PC-9 (cell line): ENCODE measurements at places on chromosomes 2 and 18. TPM values are rescaled to one million over a fixed set of nuclear protein-coding genes. Genes with fewer than 3 reads are reported as not detected.

Gene MAP2
- total RNA-seq, result 67.7 and 71.1 TPM in 2 replicates

Gene ZNF532
- 19.1 and 21.1 TPM in 2 replicates for total RNA-seq

Gene KCNK3
- total RNA-seq, result 0.08 TPM in 1 of 2 replicates, not detected in the other

DNA sequence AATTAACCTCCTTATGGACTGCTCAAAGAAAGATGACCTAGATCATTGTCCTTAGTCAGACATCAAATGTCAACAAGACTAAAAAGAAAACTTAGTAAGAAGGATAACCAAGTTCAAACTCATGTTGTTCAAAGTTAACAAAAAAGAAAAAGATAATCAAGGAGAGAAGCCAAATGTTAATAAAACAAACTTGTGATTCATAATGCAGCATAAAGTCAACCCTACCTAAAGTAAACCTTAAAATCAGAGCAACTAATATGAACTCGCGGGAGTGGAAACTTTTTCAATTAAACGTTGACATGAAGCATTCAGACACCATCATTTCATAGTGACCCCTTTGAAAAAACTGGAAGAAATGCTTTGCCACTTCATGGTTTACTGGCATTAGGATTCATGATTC lies 52.9 kb downstream of the DNER start:
- H3K36me3 ChIP-seq, result no peaks in the 10 kb centered on the region
- H3K27ac ChIP-seq, result no peak overlapping the region
- no peak overlapping the region for H3K4me3 ChIP-seq
- H3K27me3 ChIP-seq, result no peaks in the 10 kb centered on the region
- H3K4me1 ChIP-seq, result no peaks in the 10 kb centered on the region
- no peak for DNase-seq

DNA sequence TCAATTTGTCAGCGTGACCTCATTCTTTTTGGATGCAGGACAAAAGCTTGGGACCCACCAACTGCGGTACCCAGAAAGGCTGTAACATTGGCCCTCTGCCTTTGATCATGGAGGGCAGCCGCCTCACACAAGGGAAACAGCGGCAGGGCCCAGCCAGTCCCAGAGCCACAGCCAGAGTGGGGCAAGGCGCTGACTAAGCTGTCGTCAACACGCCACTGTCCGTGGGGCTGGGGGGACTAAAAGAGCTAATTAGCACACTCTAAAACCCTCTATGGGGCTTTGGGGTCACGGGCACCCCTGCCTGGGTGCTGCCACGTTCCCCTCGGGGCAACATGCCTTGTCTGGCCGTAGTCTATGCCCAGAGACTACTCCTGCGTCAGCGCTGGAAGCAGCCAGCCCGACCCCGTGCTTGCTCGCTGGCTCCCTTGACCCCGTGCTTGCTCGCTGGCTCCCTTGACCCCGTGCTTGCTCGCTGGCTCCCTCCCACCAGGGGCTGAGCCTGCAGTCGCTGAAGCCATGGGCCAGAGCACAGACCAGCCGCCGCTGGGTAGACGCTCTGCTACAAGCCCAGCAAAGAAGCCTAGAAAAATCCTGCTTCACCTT lies 598.4 kb downstream of the MBD2 start:
- H3K27ac ChIP-seq, result no peak overlapping the region
- no peaks in the 10 kb centered on the region for H3K27me3 ChIP-seq
- no peaks in the 10 kb centered on the region for H3K36me3 ChIP-seq
- no peak for DNase-seq

GRCh38 chr2:170680172-170680941 lies 34.8 kb upstream of the SP5 start:
- DNase-seq, result no peak
- H3K4me3 ChIP-seq, result no peak overlapping the region
- H3K27ac ChIP-seq, result no peak overlapping the region
- H3K27me3 ChIP-seq, result no peaks in the 10 kb centered on the region

DNA sequence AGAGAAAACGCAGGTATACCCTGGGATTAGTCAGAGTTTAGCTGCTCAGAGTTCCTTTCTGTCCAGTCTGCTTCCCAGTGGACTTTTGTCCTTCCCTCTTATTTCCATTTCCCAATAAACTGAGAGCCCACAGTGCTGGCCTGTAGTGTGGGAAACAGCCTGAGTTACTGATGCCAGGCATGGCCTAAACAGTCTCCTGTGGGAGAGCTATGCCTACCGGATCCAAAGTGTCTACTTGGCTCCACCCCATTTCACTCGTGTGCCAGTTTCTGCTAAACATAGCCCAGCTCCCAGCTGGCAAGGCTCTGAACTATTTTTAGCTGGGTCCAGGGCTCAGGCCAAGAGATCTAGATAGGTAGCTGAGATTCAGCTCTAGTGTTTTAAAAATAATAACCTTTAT lies 15.6 kb upstream of the PPP1CB start:
- no peak overlapping the region for H3K27ac ChIP-seq
- H3K27me3 ChIP-seq, result no peaks in the 10 kb centered on the region
- no peak overlapping the region for H3K4me3 ChIP-seq
- H3K36me3 ChIP-seq, result no peaks in the 10 kb centered on the region
- no peak for DNase-seq
- H3K4me1 ChIP-seq, result peaks cover 8% of the 10 kb centered on the region

- H3K27me3 ChIP-seq, result no peaks in the 10 kb centered on the region
- H3K4me3 ChIP-seq, result no peak overlapping the region
- no peak for DNase-seq
- no peak overlapping the region for H3K27ac ChIP-seq
- H3K4me1 ChIP-seq, result no peaks in the 10 kb centered on the region
Measured at GRCh38 chr18:57296336-57296735, 56.0 kb upstream of the ST8SIA3 start.

- peak overlapping the region; percentile 90 for H3K27ac ChIP-seq
- no peaks in the 10 kb centered on the region for H3K27me3 ChIP-seq
- no peak for DNase-seq
- no peak overlapping the region for H3K4me3 ChIP-seq
- H3K36me3 ChIP-seq, result no peaks in the 10 kb centered on the region
Measured at GRCh38 chr2:28277466-28277865, 115.2 kb upstream of the FOSL2 start.

GRCh38 chr2:179096090-179096489 lies 46.2 kb upstream of the CCDC141 start:
- DNase-seq, result peak; percentile 73
- H3K4me1 ChIP-seq, result peaks cover 9% of the 10 kb centered on the region
- no peaks in the 10 kb centered on the region for H3K27me3 ChIP-seq
- no peak overlapping the region for H3K4me3 ChIP-seq

DNA sequence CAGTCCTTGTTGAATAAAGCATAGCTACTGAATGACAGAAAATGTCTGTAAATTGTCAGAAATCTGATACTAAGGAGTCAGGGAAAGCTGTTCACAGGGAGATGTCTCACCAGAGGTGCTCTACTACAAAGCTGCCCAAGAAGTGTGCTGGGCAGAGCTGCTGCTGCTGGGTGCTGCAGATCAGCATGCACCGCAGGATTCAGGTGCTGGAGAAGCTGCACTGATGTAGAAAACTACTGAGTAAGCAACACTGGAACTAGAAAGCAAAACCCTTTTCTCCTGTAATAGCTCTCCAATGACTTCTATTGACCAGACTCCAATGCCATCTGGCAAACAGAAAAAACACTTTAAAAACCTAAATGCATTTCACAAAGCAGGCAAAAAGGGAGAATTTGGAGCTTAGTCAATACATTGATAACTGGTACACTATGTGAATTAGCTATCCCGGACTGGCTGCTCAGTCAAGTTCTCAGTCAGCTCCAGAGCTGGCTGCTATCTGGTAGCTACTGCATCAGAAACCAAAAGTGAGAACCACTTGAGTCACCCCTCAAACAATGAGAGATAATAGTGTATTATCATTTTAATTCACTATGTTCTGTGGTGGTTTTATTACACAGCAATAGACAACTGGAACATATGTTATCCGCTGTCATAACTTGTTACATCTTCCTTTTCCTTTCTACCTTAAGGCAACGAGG lies 493.1 kb downstream of the CPS1 start:
- H3K36me3 ChIP-seq, result no peaks in the 10 kb centered on the region
- no peak for DNase-seq
- no peak overlapping the region for H3K4me3 ChIP-seq
- H3K4me1 ChIP-seq, result no peaks in the 10 kb centered on the region

GRCh38 chr2:135022952-135023880 lies 24.0 kb downstream of the MAP3K19 start:
- H3K4me1 ChIP-seq, result no peaks in the 10 kb centered on the region
- H3K27ac ChIP-seq, result no peak overlapping the region
- H3K36me3 ChIP-seq, result no peaks in the 10 kb centered on the region
- H3K4me3 ChIP-seq, result no peak overlapping the region

DNA sequence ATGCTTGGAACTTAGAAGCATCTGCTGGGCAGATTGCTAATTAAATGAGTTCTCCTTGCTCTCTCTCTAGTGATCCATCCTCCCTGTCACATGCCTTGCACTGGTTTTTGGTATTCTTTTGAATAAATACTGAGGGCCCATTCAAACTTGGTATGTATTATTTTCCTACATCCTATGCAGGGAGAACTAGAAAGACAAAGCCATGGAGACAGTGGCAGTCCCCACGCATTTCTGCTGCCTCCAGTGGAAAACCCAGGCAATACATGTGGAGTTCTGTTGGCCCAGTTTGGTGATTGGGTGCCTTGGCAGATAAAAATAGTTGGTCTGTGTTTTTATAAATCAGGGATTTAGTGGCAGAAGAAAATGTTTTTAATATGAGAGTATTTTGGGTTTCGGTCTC lies 68.7 kb downstream of the DIS3L2 start:
- no peaks in the 10 kb centered on the region for H3K4me1 ChIP-seq
- no peaks in the 10 kb centered on the region for H3K27me3 ChIP-seq
- H3K4me3 ChIP-seq, result no peak overlapping the region
- no peak for DNase-seq

DNA sequence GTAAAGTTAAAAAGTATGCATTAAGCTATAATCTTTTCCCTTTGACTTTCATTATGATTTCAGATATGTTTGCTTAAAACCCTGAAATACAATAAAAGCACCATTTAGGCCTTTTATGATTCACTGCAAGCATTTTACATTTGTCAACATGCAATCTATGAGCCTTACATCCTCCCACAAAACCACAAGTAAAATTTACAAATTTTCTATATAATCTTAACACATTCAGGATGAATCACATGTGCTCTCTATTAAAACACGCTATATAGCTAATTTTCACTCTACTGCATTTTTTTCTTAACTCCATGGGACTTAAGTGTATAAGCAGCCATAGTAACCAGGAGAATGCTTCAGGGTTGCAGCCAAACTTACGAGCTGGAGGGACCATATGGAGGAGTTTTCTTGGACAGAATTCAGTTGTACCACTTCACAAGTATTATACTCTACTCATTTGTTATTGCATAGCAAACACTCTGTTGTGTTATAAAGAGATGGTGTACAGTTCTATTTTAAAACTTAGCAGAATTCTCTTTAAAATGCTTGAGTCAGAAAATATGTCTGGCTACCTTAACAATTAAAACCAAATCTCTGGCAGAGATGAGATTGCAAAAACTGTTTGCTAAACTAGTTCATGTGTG lies 293.2 kb downstream of the ALK start:
- peaks cover 49% of the 10 kb centered on the region for H3K27me3 ChIP-seq
- no peaks in the 10 kb centered on the region for H3K36me3 ChIP-seq
- H3K4me1 ChIP-seq, result no peaks in the 10 kb centered on the region
- no peak for DNase-seq
- H3K27ac ChIP-seq, result no peak overlapping the region
- H3K4me3 ChIP-seq, result no peak overlapping the region

DNA sequence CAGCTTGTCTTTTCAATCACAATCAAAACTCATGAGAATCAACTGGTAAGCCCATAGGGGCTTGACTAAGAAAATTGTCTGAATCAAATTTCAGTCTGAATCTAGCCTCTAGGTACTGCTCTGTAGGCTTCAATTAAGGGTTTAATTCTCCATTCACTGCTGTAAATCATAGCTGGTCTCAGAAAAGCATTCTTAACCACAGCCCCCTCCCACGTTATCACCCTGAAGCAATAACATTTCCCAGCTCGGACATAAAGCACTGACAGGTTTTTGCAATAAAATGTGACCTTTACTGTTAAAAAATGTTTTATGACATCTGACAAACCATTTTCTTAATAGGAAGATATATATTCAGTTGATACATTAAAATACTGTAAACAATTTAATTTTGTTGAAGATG lies 55.0 kb downstream of the LRP1B start:
- no peaks in the 10 kb centered on the region for H3K4me1 ChIP-seq
- H3K4me3 ChIP-seq, result no peak overlapping the region
- H3K27ac ChIP-seq, result no peak overlapping the region
- no peaks in the 10 kb centered on the region for H3K36me3 ChIP-seq
- H3K27me3 ChIP-seq, result no peaks in the 10 kb centered on the region
- DNase-seq, result no peak

DNA sequence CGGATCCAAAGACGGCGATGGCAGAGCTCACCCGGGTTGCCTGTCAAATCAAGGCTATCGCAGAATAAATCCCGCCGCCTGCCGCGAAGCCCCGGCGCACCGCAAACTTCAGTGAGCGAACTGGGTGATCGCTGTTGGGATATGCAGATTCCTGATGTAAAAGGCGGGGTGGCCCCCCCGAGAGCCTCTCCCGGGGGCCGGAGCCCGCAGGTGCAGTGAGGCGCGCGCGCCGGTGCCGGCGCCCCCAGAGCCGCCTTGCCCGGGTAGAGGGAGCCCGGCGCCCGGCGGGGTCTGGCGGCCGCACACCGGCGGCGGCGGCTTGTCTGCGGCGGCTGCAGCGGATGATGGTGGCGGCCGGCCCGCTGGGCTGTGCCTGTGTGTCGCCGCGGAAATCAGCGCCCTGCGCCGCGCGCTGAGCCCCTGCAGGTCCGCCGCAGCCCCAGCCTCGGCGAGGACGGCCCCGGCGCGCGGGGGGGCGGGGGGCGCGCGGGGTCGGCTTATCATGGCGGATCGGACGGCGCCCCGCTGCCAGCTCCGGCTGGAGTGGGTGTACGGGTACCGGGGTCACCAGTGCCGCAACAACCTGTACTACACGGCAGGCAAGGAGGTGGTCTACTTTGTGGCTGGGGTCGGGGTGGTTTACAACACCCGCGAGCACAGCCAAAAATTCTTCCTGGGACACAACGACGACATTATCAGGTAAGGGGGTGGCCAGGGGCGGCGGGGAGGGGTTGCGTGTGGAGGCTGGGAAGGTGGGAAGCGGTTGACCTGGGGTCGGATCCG lies 1.3 kb downstream of the EML6 start:
- peak; percentile 24 for DNase-seq
- H3K36me3 ChIP-seq, result no peaks in the 10 kb centered on the region
- H3K4me3 ChIP-seq, result peak overlapping the region; percentile 80
- H3K27me3 ChIP-seq, result no peaks in the 10 kb centered on the region
